ENCODE measurements at places on chromosomes 13 and 19.

GRCh38 chr13:62327367-62327766 is 911.7 kb upstream of the PCDH20 start:
- no peak for DNase-seq

GRCh38 chr13:85216576-85216975 is 582.6 kb downstream of the SLITRK6 start:
- DNase-seq = no peak

DNA sequence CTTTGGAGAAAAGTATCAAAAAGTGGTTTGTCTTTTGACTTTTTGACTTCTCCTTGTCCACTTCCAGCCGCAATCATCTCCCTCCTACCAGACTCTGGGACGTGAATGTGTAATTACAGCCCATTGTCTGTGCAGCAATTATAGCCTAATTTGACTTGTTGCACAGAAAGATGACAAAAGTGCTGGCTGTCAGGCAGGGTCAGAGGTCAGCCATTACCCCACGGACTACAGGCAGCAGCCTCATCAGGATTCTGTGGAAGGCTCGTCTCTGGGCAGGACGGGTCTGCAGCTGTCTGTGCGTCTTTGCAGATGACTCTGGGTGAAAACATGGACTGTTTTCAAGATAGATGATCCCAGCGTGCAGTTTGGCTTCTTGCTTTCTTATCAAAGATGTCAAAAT is 102.2 kb upstream of the EDNRB start:
- no peak for DNase-seq

GRCh38 chr13:111382877-111383276 is 62.4 kb downstream of the TEX29 start:
- DNase-seq = no peak

DNA sequence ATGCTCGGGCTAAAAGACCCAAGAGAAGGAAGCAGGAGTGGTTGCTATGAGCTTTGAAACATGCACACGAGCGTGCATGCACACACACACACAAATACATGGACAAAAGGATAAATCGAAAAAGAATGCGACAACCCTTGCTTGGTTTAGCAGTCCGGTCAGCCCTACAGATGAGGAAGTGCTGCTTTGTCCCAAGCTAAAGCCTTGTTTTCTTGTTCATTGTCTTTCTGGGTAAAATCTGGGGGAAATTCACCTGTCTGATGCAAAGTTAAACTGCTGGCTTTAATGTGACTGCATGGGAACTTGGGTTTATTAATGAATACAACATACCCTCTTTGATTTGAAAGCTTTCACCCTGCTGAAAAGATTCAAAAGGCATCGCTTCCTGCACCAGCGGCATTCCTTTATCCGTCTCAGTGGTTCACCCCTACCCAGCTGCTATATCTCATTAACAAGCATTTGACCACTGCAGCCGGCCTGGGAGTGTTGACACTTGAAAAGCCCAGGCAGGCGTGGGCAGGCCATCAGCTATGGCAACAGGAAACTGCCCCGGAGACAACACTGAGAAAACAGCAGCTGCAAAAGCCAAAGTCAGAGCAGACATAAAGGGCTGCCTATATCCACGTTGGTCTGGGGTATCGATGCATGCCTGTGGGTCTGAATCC is 301.7 kb downstream of the NDFIP2 start:
- no peak for DNase-seq

DNA sequence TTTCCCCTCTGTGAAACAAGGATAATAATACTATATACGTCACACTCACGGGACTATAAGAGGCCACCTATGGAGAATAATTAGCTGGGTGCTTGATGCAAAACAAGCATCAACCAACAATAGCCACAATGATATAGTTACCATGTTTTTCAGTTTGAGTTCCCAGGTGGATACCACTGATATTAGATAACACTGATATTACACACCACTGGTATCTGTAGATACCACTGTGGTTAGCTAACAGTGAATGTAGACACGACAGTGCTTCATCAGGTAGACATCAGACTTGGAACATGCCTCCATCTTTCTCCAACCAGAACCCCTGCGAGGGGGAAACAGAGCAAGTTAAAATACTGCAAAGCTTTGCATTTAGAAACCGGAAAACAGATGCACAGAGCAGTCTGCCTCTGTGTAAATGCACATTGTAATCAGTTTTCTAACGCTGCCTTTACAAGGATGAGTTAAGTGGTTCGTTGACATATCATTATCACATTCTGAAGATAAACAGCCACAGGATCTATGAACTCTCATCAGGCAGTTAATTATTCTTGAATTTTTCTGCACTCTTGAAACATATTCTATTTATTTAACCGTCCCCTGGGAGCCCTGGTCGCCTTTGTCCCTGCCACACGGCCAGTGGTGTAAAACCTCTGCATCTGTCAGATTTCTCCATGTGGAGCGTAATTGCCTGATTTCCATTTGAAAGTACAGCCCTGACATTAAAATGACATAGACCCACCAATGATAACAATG is 80.7 kb downstream of the RNASEH2B start:
- no peak for DNase-seq

DNA sequence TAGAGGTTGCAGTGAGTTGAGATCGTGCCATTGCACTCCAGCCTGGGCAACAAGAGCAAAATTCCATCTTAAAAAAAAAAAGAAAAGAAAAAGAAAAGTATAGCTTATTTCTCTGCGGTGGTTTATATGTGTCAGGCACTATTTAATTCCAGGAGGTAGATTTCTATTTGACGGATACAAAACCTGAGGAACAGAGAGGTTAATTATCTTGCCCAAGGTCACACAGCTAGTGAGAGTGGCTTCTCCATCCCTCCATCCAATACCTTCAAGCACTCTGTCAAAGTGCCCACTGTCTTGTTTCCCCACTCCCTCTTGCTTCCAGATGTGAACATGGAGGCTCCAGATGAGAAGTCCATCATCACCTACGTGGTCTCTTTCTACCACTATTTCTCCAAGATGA is 34.8 kb downstream of the SPTBN4 start:
- no peak for DNase-seq

- DNase-seq = no peak
These were observed 14.5 kb upstream of the CCDC97 start for GRCh38 chr19:41295499-41295898.

DNA sequence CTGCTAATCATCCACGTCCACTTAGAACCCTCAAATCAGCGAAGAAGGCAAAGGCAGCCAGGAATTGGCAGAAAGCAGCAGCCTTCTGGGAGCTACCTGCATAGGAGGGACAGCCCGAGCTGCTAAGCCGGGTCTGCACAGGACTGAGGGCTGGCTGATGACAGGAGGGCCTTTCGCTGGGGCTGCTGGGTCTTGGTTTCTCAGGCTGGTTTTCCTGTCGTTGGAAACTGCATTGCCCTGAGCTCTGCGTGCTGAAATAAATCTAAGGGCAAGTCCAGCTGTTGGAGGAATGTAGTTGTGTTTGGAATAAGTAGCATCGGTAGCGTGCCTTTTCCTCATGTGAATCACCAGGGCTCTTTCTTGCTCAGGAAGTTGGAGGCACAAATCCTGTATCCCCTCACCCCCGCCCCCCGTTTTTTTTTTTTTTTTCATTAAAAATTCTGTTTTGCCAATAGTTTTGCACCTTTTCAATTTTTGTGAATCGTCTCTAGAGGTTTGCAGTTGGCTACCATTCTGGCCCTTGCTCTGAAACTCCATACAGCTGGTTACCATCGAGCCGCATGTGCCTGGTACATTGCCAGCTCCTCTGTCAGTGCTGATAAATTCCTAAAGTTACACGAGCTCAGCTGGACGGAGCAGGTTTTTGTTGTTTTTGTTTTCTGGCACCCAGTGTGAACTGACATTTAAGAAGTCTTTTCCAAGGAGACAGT is 193.9 kb upstream of the RNF113B start:
- no peak for DNase-seq

GRCh38 chr13:71874458-71874857 is 7.5 kb upstream of the DACH1 start:
- DNase-seq = no peak

DNA sequence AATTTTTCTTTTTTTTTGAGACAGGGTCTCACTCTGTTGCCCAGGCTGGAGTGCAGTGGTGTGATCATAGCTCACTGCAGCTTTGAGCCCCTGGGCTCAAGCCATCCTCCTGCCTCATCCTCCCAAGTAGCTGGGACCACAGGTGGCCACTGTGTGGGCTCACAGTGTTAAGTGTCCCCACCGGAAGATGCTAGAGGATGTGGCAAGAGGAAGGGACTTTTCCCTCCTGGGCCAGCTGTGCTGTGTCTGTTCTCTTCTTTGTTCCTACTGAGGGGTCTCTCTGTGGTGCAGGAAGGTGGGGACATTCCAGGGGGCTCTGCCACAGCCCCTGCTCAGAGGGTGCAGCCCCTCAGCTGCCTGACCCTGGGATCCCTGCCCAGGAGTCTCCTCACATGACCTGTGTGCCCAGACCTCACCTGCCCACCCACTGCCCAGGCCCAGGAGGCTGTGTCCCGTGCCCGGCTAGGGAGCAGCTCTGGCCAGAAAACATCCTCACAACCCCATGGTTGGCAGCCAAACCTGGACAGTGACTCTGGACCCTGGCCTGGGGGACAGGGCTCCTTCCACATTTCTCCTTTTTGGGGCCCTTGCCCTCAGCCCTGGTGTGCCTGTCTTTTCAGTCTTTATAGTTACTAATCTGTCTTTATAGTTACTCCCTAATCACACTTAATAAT is 14.4 kb upstream of the ANKRD10 start:
- no peak for DNase-seq

- no peak for DNase-seq
These were observed 82.8 kb downstream of the CDADC1 start for GRCh38 chr13:49330546-49330864.

DNA sequence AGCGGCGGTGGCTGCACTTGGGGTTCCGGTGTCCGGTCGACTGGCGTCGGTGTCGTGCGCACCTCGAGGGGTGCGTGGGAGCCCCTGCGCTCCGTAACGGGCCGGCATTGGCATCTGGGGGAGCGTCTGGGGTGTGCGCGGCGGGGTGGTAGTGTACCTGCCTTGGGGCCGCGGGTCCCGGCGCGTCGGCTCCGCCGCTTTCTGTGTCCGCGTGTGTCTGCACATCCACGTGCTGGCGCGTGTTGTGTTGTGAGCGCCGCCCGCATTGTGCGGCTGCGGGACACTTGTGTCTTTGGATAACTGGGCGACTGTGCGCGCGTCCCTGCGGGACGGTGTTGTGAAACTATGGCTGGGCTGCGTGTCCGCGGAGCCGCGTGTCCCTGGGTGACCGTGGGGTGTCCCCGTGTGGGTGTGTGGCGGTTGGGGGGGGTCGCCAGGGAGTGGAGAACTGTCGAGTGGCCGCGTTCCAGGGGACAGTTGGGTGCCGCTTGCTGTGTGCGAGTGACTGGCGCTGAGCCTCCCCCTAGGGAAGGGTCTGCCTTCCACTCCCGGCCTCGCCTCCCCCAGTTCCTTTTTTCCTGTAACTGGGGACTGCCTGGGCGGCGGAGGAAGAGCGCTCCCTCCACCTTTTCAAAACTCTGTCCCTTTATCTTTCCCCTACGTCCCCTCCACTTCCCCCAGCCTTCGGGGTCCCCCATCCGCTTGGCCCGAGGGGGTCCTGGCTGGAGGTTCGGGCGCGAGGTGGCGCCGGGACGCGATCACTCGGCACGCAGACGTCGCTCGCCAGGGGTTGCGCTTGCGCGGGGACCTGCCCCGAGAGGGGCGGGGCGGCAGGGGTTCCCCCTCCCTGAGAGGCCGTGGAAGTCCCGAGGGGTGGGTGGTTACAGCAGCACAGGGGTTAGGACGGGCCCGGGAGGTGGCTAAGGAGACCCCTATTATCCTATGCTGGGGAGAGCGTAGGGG is 5.7 kb upstream of the NFIC start:
- DNase-seq = peak; percentile 81

GRCh38 chr13:37484056-37484455 is 114.5 kb downstream of the POSTN start:
- DNase-seq = no peak

GRCh38 chr19:50465986-50466705 is 10.2 kb upstream of the EMC10 start:
- no peak for DNase-seq
